ENCODE measurements at places on chromosomes 6 and 20.

DNA sequence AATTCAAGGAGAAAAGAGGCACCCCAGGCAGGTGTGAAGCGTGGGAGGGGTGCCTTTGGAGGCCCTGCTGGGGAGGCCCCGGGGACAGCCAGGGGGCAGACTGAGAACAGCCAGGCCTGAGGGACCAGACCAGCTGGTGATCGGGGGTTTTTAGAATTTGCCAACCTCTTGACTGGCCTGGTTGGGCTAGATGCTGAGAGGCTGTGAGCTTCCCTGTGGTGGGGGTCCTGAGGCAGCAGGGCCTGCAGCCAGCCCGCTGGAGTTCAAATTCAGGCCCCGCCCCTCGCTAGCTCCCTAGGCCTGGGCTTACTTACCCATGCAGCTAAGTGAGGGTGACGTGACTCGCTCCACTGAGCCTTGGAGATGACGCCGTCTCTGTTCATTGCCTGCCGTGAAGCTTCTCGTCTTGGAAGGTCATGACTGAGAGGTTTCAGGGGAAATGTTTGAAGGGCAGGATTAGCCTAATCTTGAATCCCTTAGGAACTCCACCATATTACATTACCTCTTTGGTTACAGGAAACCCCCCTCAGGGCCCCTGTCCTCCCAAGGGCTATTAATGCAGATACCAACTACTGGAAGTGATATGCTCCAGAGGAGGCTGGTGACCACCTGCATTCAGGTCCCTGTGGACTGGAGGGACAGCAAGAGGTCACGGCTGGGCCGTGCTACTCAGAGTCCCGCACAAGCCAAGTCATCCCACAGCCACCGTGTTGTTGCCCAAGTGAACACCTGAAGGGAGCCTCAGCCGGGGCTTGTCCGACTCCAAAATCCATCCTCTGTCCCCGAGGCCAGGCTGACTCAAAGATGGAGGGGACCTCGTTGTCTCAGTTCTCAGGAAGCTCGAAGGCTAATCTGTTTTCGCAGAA, 73.9 kb upstream of the DUSP22 start:
- DNase-seq: no peak

- DNase-seq: no peak
Observed at GRCh38 chr6:19102936-19103335, 715.8 kb downstream of the RNF144B start.

DNA sequence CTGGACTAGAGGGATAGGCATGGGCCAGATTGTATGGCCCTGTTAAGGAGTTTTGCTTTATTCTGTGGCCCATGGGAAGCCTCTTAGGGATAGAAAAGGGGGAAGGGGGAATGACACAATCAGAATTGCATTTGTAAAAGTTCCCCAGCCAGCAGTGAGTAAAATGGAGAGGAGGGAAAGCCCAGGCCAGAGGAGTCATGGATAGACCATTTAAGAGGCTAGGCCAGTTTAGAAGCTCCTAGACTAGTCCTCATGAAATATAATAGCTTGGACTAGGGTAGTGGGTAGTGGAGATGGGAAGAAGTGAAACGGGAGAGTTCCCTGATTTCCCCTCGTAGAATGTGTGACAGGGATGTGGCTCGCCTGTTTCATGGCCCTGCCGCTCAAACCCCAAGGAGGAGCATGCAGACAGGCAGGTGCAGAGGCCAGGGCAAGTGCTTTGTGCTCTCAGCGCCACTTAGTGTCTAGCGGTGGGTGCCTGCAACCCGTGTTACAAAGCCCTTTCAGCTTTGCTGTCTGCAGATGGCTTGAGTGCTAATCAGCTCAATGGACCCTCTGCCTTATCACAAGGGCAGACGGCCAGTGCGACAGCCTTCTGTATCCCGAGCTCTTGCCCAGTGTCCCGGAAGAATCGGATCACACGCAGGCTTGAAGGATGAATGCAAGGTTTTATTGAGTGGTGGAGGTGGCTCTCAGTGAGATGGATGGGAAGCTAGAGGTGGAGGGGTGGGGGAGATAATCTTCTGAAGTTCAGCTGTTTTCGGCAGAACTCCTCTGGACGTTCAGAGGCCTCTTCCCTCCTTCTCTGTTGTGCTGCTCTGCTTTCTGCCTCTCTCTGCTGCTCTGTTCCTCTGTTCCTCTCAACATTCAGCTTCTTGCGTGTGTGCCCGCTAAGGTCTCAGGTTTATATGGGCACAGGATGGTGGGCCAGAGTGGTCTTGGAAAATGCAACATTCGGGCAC, 141.1 kb downstream of the CEP57L1 start:
- no peak for DNase-seq

GRCh38 chr20:58141971-58142842, 86.2 kb downstream of the ANKRD60 start:
- DNase-seq: no peak

DNA sequence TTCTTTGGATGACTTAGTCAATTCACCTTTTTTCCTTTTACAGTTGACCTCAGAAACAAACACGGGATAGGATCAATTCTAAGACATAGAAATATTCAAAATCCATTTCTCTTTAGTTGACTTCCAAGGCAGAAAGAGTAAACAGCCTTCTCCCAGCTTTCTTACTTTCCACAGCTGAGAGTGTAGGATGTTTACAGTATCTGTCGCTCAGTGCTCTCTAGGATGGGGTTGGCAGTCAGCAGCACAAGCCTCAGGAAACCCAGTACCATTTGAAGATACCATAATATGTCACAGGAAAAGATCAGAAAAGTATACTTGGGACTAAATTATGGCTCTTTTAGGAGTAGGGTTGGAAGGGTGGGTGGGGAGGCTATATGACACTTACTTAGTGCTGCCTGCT, 88.2 kb downstream of the OGFRL1 start:
- no peak for DNase-seq

DNA sequence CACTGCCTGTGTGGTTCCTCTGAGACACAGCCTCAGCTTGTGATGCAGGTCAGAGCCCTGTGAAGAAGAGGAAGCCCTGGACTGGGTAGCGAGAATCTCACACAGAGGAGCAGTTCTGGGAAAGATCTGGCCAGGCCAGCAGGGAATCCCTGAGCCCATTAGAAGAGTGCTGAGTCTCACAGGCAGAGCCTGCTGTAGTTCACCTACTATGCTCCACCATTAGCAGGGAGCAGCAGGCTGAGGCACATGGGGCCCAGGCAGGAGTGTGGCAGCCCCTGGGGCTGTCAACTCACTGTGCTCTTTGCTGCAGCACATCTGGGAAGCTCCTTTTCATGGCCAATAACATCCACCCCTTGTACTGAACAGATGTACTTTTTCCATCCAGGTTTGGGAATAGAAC, 146.8 kb upstream of the B3GAT2 start:
- no peak for DNase-seq

DNA sequence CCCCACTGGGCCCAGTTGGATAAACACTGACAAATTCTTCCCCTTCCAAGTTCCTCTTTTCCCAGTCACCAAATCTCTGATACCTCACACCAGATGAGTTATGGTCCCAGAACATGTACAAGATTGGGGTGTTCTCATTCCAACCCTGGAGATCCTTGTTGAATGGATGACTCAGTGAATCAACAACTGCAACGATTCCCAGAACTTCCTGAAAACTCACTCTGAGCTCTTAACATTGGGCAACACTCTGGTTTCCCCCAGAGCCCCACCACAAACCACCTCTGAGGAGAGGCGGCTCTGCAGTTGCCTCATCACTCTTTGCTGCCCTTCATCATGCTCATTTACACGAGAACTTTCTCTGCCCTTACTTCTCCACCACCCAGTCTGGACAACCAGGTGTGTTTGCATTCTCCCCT, 115.2 kb downstream of the MRPL14 start:
- no peak for DNase-seq

GRCh38 chr6:17066610-17067009, 35.2 kb upstream of the STMND1 start:
- DNase-seq: no peak

DNA sequence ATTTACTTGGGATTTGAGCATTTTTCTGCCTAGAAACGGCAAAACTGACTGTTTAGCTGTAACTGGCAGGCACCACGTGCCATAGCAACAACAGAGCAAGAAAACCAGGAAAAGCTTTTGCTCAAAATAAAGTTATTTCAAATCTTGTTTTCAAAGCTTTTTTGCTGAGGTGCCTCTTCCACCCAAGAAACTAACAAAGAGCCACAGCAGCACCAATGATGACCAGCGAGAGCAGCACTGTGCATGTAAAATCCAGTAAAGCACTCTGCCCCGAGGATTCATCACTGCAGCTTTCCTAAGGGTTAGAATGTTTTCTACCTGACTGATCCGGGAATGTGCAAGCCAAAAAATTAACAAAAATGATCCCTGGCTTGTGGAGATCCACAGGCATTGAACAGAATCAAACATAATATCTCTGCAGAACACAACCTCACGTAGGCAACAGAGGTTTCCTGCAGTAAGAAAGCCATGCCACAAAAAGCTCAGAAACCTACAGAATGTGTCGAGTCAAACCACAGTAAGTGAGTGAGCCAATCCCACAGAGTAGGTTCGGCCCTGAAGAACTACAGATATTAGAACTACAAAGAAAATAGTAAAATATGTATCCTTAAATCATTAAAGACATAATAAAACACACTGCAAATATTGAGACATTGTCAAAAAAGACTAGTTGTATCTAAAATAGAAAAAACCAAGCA, 7.4 kb upstream of the ULBP3 start:
- no peak for DNase-seq

DNA sequence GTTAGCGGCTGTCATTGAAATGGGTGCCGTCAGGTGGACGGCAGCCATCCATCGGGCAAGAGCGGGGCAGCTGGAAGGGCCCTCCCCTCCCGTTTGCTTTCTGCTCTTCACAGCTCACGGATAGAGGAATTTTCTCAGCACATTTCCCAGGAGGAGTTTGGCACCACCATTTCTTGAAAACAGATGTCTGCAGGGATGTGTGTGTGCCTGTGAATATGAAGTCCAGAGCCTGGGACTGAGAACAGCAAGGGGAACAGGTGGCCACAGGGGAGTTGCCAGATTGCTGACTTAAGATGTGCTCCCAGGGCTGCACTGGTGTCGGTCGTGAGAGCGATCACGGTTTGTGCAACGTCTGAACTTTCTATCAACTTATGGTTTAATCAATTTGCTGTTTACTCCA, 22.1 kb upstream of the ECI2 start:
- DNase-seq: no peak

GRCh38 chr6:158321960-158322359, 9.7 kb downstream of the TULP4 start:
- no peak for DNase-seq

GRCh38 chr6:107396211-107396610, 63.2 kb downstream of the PDSS2 start:
- DNase-seq: no peak

- peak; percentile 45 for DNase-seq
Observed at GRCh38 chr20:44911264-44911921, 1.5 kb downstream of the PABPC1L start.

GRCh38 chr6:46894433-46894832, 27.3 kb downstream of the ADGRF5 start:
- no peak for DNase-seq

DNA sequence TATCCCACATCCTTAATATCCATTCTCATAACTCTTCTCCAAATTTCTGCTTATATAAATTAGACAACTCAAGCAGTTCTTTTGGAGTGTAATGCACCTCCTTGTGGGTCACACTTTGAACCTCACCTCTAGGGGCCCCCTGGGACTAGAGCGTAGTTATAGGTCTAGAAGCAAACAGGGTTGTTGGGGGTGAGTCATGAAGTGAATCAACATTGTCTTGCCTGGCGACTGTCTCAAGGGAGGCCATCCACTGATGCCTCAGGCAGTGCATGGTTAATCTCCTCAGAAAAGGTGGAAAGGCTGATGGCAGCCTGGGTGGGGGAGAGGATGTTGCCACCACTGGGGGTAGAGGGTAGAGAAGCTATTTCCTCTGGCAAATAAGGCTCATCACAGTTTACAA, 129.1 kb downstream of the TNFRSF21 start:
- no peak for DNase-seq

- no peak for DNase-seq
Observed at GRCh38 chr6:118724211-118724610, 72.8 kb upstream of the CEP85L start.

GRCh38 chr6:20473518-20473917, 60.7 kb upstream of the CDKAL1 start:
- no peak for DNase-seq

GRCh38 chr6:101666256-101666655, 272.7 kb downstream of the GRIK2 start:
- no peak for DNase-seq

DNA sequence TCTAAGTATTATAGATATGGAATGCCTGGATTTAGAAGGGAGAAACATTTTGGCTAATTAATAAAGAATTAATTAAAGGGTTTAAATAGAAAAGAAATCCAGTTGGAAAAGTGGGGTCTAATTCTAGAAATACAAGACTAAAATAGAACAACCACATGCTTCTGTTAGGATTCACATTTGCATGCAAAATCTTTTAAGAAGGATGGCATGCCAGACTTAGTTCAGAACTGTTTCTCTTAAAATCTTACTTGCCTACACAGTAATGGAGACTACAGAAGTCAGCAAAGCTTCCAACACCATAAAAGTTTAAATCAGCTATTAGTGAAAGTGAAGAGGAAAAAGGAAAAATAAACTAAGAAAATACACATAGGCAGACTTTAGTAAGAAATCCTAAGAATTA, 32.7 kb upstream of the KATNA1 start:
- DNase-seq: no peak

DNA sequence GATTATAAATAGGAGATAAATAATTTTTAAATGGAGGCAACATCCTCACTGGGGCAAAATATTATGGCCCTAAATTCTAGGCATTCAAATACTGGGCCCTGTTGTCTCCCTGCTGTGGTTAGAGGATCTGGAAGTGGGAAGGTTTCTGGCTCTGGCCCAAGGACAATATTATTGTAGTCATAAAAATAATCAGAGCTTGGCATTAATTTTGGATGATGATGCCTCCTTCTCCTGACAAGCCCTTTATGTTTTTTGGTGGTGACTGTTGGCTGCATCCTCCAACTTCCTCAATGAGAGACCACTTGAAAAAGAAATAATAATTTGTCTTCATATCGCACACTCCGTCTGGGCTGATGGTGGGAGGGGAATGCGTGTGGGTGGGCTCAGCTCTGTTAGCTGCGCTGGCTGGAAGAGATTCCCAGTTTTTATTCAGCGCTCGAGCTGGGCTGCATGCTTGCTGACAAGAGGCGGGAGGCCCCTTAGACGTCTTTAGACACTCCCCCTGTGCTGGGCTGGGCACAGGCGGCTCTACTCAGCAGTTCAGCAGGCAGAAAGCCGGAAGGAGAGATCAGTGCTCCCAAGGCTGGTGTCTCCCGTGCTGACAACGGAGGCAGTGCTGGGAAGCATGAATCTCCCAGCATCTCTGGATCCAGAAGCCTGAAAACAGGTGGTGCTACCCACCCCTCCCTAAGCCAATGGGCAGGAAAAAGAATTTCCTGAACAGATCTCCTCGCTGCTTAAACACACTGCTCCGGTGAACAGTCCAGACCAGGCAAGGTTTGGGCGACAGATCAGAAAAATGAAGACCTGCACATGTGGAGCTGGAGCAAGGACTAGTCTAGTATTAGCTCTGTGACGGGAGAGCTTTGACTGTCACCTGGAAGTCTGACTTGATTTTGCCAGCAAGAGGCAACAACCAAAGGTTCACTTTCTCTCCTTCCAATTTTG, 97.7 kb downstream of the SYCP2 start:
- DNase-seq: no peak

GRCh38 chr6:166529586-166529985, 56.9 kb downstream of the RAMACL start:
- no peak for DNase-seq

Measured in stimulated activated CD4-positive, alpha-beta T cell treated with anti-CD3 and anti-CD28 coated beads, Interleukin-4, amount 100 ng/mL, for 48 hours (primary cell).